CMK (cell line): ENCODE measurements at places on chromosomes 5 and 9.

DNA sequence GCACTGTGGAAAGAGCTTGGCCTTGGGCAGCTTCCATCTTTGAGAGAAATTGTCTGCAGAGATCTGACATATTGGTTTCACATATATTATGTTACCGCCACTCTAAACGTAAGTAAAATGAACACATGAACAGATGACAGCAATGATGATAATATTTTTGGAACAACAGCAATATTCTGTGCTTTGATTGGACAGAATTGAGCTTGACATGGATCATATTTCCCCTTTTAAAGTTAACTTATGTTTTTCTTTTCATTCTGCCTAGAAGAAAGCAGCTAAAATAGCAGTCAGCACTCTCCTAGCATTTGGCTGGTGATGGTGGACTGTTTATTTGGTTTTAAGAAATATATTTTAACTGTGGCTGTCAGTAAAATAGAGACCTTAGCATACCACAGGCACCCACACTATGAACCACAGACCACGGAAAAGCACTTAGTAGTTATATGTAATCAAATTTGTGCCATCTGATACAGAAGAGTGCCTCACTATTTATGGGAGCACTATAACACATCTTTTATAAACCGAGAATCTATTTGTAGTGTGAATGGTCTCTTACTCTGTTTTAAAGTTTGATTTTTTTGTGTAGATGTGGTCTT, 1.8 kb upstream of the CFAP95 start:
- no peak for DNase-seq

DNA sequence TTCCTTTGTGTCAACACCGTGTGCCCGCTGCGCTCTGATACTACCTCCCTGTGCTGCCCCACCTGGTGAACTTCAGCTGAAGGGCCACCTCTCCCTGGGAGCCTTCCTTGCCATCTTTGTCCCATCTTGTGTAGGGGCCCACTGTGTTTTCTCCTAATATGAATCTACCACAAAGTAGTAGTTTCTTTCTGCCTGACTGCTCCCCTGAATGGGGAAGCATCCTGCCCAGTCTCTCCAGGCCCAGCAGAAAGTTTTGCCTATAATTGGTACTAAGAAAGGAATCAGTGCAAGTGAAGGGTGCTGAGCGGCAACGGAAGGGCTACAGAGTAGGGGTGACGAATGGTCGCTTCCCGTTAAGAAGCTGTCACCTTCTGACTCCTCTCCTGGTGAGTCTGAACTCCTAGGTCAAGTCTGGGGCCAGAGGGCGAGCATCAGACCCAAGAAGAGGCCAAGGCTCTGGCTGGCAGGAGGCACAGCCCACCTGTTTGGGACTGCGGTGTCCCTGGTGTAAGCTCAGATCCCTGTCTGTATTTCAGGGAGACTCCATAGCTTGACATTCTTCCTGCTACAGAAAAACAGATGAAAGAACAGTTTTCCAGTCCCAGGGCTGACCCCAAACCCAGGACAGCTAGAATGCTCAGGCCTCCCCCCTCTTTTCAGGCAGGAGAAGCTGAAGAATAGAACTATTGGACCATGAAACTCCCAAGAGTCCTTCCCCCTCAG, 24.1 kb downstream of the WWC1 start:
- DNase-seq: no peak

DNA sequence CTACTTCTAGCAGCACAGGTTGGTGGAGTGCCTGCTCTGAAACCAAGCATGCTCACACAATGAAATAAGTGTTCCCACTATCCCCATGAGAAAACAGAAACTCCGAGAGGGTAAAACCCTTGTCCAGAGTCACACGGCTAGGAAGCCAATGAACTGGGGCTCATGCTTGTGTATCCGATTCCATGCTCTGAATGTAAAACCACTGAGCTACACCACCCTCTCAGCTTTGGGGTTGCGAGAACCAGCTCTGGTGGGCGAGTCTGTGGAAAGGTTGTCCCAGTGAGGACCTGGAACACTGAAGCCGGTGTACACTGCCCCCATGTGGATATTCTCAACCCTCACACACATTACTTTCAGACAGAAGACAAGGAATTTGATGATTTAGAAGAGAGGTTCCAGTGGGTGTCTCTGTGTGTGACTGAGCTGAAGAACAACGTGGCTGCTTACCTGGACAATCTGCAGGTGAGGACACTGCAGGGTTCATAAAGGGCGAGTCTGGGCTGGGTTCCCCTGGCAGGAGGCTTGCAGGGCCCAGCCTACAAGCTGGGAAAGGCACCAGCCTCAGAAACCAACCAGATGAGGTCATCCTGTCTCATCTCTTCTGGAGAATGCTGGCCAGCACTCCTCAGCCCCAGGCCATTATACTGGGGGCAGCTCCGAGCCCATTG, 37.4 kb downstream of the ARHGEF37 start:
- DNase-seq: no peak

DNA sequence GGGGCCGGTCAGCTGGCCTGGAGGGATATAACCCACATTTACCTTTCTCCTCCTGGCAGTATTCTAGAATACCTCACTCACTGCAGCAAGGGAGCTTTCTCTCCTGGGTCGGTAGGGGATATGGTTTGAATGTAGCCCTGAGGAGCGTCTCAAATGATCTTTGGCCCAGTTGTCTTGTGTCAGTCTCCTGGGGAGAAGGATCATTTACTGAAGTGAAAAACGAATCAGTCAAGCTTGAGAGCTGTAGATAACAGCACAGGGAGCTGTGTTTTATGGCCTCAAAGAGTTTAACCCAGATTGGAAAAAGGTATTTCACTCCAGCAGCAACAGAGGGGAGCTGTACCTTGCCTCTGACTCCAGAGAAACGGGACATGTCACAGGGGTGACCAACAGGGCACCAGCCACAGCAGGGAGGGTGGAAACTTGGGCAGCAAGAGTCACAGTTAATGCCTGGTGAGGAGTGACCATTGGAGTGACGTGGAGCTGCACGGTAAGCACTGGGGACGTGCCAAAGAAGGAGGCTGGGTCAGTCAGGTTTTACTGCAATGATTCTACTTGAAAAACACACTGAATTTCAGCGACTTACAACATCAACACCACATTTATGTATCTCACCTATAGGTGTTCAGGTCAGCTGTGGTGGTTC, 29.8 kb upstream of the ZFR start:
- no peak for DNase-seq

GRCh38 chr5:100731768-100732167, 171.3 kb downstream of the ST8SIA4 start:
- DNase-seq: no peak

DNA sequence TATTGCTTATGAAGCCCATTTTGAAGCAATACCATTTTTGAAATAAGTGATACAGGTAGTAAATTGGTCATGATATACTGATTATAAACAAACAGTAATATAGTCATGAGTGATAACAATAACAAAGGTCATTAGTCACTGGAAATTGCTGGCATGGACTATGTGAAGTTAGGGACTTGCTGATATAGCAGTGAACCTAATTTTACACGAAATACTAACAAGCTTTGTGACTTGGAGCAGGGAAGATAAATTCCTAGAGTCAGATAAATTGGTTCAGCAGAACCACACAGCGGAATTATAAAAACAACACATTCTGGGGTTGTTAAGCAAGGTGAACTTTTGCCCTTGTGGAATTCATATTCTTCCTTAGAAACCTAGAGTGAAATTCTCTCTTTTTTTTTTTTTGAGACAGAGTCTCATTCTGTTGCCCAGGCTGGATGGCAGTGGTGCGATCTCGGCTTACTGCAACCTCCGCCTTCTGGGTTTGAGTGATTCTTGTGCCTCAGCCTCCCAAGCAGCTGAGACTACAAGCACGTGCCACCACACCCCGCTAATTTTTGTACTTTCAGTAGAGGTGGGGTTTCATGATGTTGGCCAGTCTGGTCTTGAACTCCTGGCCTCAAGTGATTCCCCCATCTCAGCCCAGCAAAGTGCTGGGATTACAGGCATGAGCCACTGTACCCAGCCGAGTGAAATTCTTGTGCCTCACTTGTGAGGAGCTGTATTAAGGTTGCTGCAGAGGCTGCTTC, 6.0 kb downstream of the UGCG start:
- no peak for DNase-seq

GRCh38 chr5:88957013-88957412, 74.0 kb upstream of the MEF2C start:
- DNase-seq: no peak

DNA sequence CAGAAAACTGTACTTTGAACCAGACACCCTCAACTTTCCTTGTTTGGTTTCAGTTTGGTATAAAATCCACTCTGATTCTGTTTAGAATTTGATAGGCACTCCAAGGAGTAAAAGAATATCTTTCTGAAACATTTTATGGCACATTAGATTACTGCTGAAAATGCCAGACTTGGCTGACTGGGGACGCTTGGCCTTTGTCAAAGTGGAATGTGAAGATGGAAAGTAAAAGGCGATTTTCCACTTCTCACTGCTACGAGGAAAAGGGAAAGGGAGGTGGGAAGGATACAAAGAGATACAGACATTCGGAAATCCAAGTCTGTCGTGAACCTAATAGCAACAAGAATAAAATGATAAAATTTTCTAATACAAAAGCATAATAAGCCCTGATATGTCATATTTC, 203.9 kb downstream of the DMRT2 start:
- DNase-seq: no peak

- no peak for DNase-seq
Measured at GRCh38 chr9:137107312-137107921, 7.1 kb downstream of the DPP7 start.

DNA sequence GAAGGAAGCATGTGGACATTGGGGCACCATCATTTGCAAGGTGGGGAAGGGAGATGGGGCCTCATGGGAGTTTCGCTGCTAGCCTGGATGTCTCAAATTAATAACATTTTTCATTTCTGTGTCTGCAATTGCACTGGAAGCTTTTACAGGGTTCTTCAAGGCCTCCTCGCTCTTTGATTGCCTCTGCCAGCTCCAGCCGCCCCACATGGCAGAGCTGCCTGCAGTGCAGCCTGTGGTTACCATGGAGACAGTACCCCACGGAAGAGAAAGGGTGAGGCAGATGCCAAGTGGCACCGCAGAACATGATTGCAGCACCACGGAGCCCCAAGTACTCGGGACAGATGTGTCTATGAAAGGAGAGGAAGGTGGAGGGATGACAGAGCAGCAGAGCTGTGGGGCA, 25.4 kb downstream of the CTNND2 start:
- DNase-seq: no peak

DNA sequence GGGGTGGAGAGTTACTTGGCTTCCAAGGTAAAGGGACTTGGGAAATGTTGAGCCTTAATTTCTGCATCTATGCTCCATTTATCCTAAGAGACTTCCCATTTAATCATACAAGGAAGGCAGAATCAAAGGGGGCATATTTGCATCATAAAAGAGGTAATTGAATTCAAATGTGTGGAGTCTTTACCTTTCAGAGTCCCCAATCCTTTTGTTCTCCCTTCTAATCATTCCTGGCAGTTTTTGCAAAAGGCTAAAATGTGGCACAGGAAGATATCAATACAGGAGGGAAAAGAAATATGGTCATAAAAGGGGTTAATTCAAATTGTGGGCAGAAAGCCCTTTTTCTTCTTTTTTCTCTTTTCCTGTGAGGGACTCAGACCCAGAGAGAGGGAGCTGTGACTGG, 69.5 kb downstream of the SFXN1 start:
- DNase-seq: no peak

- DNase-seq: no peak
Measured at GRCh38 chr5:158819095-158819494, 280.6 kb downstream of the EBF1 start.

GRCh38 chr9:4774209-4774608, 18.5 kb upstream of the RCL1 start:
- no peak for DNase-seq

DNA sequence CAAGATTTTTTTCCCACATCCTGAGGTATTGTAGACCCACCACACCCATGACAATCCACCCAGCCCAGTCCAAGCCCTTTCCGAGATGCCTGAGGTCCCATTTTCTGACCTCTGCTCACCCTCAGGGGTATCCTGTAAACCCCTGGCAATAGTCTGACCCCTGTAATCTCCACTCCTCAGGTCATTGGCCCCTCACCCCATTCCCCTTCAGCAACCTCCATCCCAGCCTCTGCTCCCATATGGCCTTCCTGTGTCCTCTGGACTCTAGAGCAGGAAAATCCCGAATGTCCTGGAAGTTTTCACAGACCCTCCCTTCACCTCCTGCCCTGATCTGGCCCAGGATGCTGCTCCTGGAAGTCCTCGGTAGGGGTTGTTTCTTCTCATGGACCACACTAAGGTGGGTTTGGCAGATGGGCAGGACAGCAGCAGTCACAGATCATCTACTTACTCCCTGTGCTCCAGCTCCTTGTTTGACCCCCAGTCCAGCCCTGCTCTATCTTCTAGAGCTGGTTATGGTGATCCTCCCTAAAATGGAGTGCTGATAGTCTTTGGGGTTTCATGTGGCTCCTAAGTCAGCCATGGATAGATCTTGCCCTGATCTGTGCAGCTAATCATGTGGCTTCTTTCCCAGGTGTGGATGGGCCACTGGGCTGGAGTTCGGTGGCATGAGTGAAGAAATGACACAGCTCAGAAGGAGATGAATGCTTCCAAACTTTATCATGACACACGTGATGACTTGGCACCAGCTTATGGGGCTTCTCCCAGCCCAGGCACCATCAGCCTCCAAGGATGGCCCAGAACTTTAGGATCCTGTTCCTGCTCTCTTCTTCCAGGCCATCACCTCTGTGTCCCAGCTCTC, 12.0 kb upstream of the ACSL6 start:
- no peak for DNase-seq

DNA sequence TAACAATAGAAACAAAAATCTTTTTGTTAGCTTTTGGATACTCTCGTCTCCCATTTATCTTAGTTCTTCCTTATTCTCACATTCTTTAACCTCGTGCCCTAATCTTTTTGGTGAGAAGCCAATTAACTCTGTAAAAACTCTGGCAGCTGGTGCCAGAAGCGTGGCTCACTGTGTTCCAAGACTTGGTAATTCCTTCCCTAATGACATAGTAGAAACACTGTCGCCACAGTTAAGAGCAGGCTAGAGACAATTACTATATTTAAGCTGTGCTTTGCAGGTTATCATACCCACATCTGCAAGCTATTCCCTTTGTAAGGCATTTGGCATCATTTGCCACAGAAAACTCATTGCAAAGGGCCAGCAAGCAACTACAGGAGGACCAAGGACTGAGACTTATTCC, 160.9 kb upstream of the PIK3R1 start:
- no peak for DNase-seq

DNA sequence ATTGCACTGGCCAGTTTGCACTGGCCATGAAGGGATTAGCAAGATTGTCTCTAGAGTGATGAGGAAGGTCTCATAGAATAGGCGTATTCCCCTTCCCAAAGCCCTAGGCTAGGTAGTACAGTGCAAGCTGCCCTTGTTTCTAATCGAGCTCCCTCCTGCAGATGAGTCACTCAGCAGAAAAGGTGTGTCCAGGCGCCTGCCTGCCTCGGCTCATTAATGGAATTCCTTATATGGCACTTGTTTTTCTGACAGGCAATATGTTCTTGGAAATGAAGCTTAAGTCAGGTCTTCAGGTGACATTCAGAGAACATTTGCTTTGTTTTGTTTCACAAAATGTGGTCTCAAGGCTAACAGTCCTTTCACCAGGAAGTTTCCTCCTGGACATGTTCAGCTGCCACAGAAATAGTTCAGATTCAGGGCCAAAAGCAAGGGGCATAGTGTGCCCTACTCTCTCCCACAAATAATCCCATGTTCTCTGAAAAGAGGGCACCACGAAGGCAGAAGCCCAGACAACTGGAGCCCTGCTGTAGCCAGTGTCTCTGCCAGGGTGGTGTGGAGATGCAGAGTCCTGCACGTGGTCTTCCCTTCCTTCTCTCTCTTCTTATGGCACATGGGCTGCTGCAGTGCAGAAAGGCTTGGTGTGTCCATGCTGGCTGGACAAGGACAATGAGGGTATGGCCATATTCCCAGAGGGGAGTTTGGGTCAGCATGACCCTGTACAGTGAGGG, 281.1 kb upstream of the MAP3K1 start:
- no peak for DNase-seq

GRCh38 chr5:160278343-160278742, 34.0 kb downstream of the CCNJL start:
- no peak for DNase-seq
